ENCODE measurements at places on chromosomes 11 and 22. TPM values are rescaled to one million over a fixed set of nuclear protein-coding genes. Genes with fewer than 3 reads are reported as not detected.

GRCh38 chr11:120236169-120237107 is 3.5 kb upstream of the POU2F3 start:
- no peak overlapping the region for H3K4me3 ChIP-seq
- H3K4me1 ChIP-seq, result peaks cover 5% of the 10 kb centered on the region
- H3K27me3 ChIP-seq, result peaks cover 75% of the 10 kb centered on the region
- DNase-seq, result no peak
- no peak overlapping the region for H3K27ac ChIP-seq
- H3K36me3 ChIP-seq, result no peaks in the 10 kb centered on the region

The SHANK3 gene
- 15.2 TPM for total RNA-seq

The SAA1 gene
- total RNA-seq, result not detected

The DEPDC5 gene
- total RNA-seq, result 39.5 TPM

The ROBO4 gene
- total RNA-seq, result 0.07 TPM

GRCh38 chr11:31841435-31841834 is 30.3 kb upstream of the PAX6 start:
- no peak overlapping the region for H3K27ac ChIP-seq
- no peak for DNase-seq
- H3K4me3 ChIP-seq, result no peak overlapping the region
- H3K36me3 ChIP-seq, result no peaks in the 10 kb centered on the region

DNA sequence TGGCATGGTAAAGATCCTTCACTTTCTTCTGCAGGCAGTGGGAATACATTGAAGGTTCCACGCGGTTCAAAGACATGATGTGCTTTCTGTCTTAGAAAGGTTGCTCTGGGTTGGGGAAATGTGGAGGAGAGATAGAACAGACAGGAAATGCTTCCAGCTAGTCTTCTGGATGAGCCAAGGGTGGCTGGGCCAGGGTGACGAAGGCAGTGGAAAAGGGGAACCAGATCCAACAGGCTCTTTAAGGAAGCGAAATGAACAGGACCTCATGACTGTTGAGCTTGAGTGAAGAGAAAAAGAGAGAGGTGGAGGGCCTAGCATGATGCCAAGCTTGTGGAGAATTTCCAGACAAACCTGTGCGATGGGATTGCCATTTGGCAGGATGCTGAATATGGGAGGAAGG is 56.4 kb upstream of the LMO1 start:
- no peak for DNase-seq
- peak overlapping the region; percentile 61 for H3K27ac ChIP-seq
- H3K4me1 ChIP-seq, result no peaks in the 10 kb centered on the region
- H3K36me3 ChIP-seq, result no peaks in the 10 kb centered on the region
- H3K4me3 ChIP-seq, result no peak overlapping the region

The HTR3A gene
- 4.6 TPM for total RNA-seq

- no peak overlapping the region for H3K4me3 ChIP-seq
- peaks cover 4% of the 10 kb centered on the region for H3K36me3 ChIP-seq
- H3K4me1 ChIP-seq, result peaks cover 49% of the 10 kb centered on the region
- H3K27ac ChIP-seq, result peak overlapping the region; percentile 35
- no peak for DNase-seq
Measured at GRCh38 chr22:19103880-19104821, 18.1 kb downstream of the DGCR2 start.

DNA sequence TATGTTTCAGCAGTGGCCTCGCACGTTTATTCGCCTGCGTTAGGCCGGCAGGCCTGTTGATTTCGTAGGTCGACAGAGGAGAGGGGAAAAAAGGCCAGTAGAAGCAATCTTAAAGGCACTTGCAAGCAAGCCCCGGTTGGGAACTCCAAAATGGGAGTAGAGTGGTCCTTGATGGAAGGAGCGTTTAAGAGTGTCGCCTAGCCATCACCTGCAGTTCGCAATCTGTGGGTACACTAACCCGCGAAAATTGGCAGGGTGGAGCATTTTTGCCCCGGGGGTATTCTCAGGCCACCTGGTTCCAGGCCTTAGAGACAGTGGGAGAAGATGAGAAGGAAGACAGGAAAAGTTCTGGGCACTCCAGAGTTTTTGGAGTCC is 1.1 kb downstream of the EWSR1 start:
- H3K4me1 ChIP-seq, result peaks cover 60% of the 10 kb centered on the region
- peaks cover 30% of the 10 kb centered on the region for H3K36me3 ChIP-seq
- H3K27me3 ChIP-seq, result peaks cover 2% of the 10 kb centered on the region
- peak overlapping the region; percentile 99 for H3K4me3 ChIP-seq
- peak overlapping the region; percentile 98 for H3K27ac ChIP-seq

- no peak overlapping the region for H3K27ac ChIP-seq
- H3K27me3 ChIP-seq, result peaks cover 60% of the 10 kb centered on the region
- H3K36me3 ChIP-seq, result no peaks in the 10 kb centered on the region
- H3K4me1 ChIP-seq, result peaks cover 28% of the 10 kb centered on the region
- H3K4me3 ChIP-seq, result peak overlapping the region; percentile 81
Measured at GRCh38 chr11:830295-831117, 2.2 kb upstream of the CD151 start.

- DNase-seq, result no peak
- H3K27me3 ChIP-seq, result no peaks in the 10 kb centered on the region
- H3K36me3 ChIP-seq, result no peaks in the 10 kb centered on the region
- peaks cover 75% of the 10 kb centered on the region for H3K4me1 ChIP-seq
- peak overlapping the region; percentile 22 for H3K27ac ChIP-seq
- H3K4me3 ChIP-seq, result no peak overlapping the region
Measured at GRCh38 chr22:27681037-27681436, 120.5 kb downstream of the MN1 start.

GRCh38 chr11:102172127-102172848 is 62.0 kb downstream of the YAP1 start:
- no peak for DNase-seq
- H3K4me3 ChIP-seq, result no peak overlapping the region
- H3K27me3 ChIP-seq, result no peaks in the 10 kb centered on the region
- H3K4me1 ChIP-seq, result peaks cover 20% of the 10 kb centered on the region
- H3K36me3 ChIP-seq, result peaks cover 19% of the 10 kb centered on the region

The LRRC32 gene
- 0.77 TPM for total RNA-seq

DNA sequence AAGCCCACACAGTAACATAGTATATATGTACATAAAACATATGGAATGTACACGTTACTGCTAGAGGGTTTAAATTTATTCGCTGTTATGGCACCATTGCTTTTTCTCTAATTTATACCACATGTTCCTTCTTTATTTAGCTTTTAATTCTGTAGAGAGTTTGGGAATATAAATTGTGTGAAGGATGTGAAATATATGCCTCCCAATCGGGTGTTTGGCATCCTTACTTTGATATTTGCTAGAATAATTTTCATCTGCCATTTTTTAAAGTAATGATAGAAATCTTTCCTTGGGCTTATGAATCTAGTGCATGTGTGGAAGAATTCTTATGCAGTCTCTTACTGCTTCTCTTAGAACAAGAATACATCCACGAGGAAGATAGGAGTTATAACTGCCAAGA is 509.8 kb upstream of the RAG2 start:
- no peak overlapping the region for H3K27ac ChIP-seq
- H3K27me3 ChIP-seq, result no peaks in the 10 kb centered on the region
- H3K4me3 ChIP-seq, result no peak overlapping the region
- H3K36me3 ChIP-seq, result no peaks in the 10 kb centered on the region
- H3K4me1 ChIP-seq, result no peaks in the 10 kb centered on the region
- DNase-seq, result no peak

DNA sequence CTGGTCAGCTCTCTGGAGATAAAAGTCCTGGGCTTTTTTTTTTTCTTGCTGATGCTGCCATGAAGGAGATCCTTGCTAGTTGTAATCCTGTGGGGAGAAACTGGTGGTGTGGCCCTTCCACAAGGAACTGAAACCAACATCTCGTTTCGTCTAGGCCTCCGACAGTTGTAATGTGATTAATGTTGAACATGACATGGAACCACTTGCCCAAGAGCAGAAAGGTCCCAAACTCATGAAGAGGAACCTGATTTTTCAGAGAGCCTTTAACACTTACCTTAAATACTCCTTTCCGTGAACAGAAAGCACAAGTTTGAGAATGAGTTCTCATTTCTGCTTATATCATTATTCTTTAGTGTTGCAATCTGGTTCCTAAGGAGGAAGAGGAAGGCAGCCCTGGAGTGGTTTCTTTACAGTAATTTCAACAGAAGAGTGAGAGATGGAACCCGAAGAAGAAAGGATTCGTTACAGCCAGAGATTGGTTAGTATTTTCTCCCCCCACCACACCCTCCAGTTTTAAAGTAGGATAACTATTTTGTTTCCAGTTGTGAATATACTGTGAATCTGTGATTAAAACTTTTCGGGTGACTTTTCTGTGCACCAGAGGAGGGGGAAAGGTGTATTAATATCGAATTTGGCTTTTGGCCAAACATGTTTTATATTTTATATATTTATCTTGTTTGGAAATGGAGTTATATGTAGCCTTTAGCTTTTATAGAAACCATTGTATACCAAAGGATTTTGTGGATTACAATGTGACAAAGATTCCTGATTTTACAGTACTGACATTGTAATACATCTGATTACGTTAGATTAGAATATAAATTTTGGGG is 2.0 kb downstream of the KDM2A start:
- peaks cover 2% of the 10 kb centered on the region for H3K27me3 ChIP-seq
- H3K4me1 ChIP-seq, result peaks cover 23% of the 10 kb centered on the region
- H3K36me3 ChIP-seq, result no peaks in the 10 kb centered on the region
- peak overlapping the region; percentile 99 for H3K4me3 ChIP-seq
- peak overlapping the region; percentile 97 for H3K27ac ChIP-seq

The PIK3IP1 gene
- total RNA-seq, result 2.3 TPM

The PRG3 gene
- not detected for total RNA-seq

The FAR1 gene
- total RNA-seq, result 55.3 TPM

DNA sequence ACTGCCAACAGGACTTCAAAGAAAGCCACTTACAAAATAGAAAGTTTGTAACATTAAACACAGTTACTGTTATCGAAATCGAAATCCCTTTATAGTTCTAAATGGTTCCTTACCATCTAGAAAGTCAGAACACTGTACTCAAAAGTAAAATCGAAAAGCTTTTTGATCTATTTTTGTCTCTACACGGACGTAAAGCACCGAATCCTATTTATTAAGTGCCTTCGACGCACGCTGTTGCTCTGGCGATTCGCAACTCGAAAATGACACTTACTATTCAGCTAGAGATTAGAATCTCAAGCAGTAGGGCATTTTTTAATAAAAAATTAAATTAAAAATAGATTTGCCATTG is 78.3 kb downstream of the LARGE1 start:
- peaks cover 4% of the 10 kb centered on the region for H3K4me1 ChIP-seq
- no peaks in the 10 kb centered on the region for H3K36me3 ChIP-seq
- H3K4me3 ChIP-seq, result no peak overlapping the region
- DNase-seq, result no peak
- H3K27ac ChIP-seq, result no peak overlapping the region
- no peaks in the 10 kb centered on the region for H3K27me3 ChIP-seq

GRCh38 chr11:57874981-57875380 is 113.4 kb downstream of the CTNND1 start:
- no peak overlapping the region for H3K4me3 ChIP-seq
- H3K27me3 ChIP-seq, result peaks cover 21% of the 10 kb centered on the region
- no peaks in the 10 kb centered on the region for H3K36me3 ChIP-seq
- H3K27ac ChIP-seq, result no peak overlapping the region
- no peaks in the 10 kb centered on the region for H3K4me1 ChIP-seq
- no peak for DNase-seq

GRCh38 chr11:132234878-132235277 is 864.5 kb downstream of the NTM start:
- H3K27ac ChIP-seq, result no peak overlapping the region
- H3K4me3 ChIP-seq, result no peak overlapping the region
- H3K27me3 ChIP-seq, result peaks cover 3% of the 10 kb centered on the region
- DNase-seq, result no peak

DNA sequence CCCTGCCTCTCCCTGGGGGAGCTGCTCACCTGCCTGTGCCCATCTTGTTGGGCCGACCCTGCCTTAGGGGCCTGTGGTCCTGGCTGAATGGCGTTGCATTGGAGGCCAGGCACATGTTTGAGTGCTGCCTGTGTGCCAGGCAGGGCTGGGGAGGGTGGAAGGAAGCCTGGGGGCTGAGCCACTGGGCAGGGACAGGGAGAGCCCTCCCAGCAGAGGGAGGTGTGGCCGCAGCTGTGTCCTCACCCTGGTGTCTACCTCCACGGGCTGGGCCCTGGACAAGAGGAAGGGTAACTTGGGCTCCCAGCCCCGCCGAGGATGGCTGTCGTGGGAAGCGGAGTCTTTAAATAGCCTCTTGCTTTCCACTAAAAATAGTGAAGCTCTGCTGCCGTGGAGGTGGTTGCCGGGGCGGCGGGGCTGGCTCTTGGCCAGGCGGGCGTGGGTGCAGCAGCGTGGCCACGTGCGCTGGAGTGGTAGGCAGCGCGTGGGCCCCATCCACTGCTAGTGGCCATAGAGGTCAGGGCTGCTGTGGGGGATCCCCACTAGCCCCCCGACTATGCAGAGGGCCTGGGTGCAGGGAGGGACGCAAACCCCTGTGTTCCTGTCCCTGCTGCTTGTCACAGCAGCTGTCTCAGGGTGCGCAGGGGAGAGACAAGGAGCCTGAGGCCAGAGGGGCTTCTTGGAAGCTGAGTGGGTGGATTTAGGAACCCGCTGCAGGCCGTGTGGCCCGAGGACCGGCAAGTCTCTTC is 6.2 kb downstream of the ZDHHC8 start:
- H3K36me3 ChIP-seq, result no peaks in the 10 kb centered on the region
- peak overlapping the region; percentile 61 for H3K4me3 ChIP-seq
- no peak for DNase-seq
- no peaks in the 10 kb centered on the region for H3K27me3 ChIP-seq
- H3K4me1 ChIP-seq, result peaks cover 9% of the 10 kb centered on the region
- no peak overlapping the region for H3K27ac ChIP-seq
